ENCODE measurements at places on chromosomes 5 and 9. TPM values are rescaled to one million over a fixed set of nuclear protein-coding genes. Genes with fewer than 3 reads are reported as not detected.

DNA sequence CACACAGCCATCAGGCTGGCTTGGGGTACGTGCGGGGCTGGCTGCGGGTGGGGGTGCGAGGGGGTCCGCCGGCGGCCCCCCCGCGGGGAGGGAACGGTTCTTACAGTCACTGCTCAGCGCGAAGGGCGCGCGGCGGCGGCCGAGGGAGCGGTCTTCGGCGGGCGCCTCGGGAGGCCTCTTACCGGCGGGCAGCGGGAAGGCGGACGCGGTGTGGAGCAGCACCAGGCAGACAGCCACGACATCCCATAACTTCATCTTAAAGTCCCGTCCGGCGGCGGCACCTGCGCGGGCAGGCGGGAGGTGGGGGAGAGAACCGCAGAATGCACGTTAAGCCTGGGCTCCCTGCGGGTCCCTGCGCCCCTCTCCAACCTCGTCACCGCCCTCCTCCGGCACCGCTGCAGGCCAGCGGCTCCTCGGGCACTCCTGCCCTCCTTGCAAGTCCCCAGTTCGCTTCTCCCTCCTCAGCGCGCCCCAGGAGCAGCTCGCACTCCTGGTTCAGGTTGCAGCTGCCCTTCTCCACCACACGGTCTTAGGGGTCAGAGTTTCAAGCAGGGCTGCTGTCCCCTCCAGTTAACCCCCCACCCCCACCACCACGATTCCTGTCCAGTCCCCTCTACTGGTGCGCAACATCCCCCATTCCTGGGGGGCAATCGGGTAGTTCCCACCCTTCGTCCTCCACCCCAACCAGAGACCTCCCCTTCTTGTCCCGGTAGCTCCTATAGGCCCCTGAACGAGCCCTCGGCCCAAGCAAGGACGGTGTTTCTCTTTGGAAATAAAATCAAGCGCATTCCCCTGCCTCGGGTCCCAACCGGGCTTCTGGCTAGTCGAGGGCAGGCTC is 5.1 kb downstream of the GDNF start:
- no peak for DNase-seq

DNA sequence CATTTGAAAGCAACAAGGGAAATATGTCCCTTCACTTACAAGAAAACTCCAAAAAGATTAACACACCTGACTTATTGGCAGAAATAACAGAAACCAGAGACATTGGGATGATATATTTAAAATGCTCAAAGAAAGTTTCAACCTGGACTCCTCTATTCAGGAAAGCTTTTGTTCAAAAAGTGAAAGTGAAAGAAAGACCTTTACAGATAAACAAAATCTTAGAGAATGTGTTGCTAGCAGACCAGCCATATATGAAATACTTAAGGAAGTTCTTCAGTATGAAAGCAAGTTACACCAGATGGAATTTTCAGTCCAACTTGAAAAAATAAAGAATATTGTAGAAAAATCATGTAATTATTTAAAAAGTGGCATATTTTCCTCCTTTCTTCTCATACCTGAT is 1075.1 kb downstream of the NR2F1-AS1 start:
- DNase-seq: no peak

DNA sequence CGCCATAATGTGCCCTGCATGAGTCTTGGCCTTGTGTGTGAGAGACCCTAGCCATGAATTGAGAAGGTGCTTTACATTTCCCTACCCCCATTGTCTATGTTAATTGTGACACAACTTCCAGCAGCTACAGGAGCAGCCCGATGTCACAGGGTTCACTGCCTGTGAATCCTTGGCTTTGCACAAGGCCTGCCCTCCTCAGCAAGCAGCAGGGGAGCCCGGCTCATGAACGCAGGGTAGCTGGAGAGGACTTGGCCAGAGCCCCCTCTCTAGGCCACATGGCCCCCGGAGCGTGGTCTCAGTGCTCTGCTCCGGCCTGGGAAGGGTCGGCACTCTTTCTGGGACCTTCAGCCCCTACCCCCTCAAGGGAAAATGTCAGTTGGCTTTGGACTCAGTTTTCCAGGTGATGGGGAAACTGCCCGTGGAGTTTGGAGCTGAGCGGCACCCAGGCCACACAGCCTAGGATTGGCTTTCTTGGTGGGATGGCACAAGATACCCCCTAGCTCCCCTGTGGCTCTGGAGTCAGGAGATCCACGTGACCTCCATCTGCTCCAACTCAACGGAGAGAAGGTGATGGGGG is 160.8 kb downstream of the DAB2IP start:
- no peak for DNase-seq

DNA sequence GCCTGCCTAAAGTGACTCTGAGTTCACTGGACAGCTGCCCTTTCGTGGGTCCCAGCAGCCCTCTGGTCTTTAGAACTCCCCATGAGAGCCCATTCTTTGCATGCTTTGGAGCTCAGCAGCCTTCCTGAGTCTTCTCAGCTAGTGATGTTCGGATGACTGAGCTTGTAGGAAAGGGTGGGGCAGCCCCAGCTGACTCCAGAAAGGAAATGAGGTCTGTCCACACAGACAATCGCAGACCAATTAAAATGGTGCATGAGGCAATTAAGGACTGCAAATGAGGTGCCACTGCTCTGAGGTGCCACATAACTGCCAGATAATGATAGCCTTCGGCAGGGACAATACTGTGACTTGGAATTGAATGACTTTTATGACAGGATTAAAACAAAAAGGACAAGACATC is 25.4 kb upstream of the TOMM5 start:
- no peak for DNase-seq

- DNase-seq: no peak
Measured at GRCh38 chr5:31952067-31952466, 222.1 kb downstream of the GOLPH3 start.

- no peak for DNase-seq
Measured at GRCh38 chr9:91382298-91382697, 20.6 kb upstream of the AUH start.

DNA sequence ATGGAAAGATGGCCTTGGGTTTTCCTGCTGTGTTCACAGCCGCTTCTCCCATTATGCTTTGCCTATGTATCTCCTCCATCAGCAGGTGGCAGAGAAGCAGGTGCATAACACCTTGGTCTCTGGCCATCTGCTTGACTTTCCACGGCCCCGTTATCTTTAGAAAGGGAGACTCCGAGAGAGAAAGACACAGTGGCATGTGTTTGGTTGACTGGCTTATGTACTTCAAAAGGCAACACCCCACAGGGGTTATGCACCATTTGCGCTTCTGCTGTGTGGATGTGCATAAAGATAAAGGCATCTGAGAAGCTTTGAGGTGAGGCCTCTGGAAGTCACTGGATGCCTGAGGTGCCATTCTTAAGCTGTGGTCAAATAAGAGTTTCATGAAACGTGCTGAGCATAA is 138.4 kb downstream of the EGFLAM start:
- DNase-seq: no peak

DNA sequence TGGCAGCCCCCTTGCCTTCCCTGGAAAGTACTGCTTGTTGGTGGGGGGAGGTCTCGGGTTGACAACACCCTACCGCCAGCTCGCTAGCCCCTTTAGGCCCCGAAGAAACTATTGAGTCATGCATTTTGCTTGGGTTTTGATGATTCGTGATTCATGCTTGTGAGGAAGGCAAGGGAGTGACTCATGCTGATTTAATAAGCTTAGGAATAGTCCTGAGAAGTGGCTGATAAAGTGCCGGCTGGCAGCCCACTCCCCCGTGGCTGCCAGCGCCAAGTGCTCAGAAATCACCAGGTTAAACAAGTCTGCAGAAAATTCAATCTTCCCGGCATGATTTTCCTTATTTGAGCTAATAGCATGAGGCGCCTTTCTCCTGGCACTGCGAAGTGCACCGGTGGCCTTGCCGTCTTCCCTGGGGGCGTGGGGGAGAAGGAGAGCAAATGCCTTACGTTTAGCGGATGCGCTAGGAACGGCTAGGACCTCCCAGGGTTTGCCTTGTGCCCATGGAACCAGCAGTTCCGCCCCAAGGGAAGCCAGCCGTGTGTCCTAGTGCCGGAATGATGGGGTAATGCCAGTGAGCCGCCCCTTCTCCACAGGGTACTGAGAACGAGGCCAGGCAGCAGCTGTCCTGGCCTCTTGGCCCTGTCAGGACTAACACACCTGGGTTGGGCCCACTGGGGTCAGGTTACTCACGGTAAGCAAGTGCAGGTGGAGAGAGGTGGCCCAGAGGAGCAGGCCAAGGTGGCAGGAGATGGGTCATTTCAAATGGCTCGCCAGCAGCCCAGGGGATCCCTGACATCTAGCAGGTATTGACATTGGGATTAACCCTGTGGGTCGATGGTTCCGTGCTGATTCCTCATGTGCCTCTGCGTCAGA is 151.9 kb downstream of the MACROH2A1 start:
- no peak for DNase-seq

DNA sequence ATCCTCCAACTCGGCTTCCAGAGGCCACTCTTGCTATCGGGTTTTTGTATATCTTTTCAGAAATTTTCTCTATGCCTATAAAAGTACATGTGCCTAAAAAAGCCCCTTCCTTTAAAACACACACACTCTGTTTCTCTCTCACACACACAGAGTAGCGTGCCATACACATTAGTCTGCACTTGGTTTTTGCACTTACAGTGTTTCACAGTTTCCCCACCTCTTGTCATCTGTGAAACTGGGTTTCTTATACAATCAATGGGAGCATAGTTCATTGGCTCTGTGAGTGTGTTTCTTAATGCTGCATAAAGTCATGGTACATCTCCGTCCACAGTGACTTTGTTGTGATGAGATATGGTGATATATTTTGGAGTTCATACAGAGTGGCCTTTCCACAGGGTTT is 664 bp upstream of the IGFBPL1 start:
- no peak for DNase-seq

DNA sequence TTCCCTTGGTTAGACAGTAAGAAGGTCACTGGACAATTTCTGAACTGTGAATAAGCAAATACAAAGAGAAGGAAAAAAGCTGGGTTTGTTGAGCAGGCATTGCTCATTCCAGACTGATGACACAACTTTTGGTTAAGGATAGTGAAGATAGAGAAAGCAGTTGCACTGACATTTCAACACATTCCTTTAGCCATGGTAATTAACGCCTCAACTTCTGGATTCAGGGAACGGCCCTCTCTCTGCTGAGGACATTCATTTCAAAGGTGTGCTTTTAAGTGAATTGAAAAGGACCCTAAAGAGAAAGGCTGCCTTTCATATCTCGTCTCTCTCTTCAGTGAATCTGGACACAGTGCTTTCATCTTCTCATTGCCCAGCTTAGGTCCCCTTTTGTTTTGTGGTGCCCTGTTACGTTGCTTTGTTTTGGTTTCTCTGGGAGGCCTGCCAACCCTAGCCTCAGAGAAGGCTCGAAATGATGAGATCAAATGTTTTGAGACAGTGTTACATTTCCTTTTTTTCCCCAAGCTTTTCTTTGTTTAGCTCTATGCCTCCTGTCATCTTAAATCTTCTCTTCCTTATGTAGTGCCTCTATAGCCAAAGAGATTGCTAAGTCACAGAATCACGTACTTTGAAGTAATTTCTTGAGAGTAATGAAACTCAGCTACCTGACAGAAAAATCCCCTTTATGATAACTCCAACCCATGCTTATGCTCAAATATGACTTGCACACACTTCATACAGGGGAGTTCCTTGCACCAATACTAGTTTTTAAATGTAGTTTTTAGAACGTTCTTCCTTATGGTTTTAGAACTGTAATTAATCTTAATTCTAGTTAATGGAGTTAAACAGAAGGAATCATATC is 94.4 kb upstream of the IFNE start:
- DNase-seq: no peak

DNA sequence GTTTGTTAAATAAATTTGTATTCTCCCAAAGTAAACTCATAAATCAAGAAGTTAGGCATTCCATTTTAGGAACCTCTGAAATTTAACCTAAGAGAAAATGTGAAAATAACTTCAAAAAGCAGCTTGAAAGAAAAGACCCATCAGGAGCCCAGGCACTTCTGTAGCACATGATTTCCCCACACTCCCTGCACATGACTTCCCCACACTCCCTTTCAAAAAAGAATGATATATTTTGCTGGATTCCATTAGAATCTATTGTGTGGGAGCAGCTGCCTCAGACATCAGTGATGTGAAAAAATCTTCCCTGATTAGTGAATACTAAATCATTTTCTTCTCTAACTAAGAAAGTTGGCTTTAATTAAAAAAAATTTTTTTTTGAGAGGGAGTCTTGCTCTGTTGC is 83.3 kb downstream of the GLDC start:
- no peak for DNase-seq

- DNase-seq: peak; percentile 91
Measured at GRCh38 chr9:23826120-23826629, at the start of gene ELAVL2. Gene ELAVL2, minus strand, starts transcription at chr9:23826240. Its CDS starts 64,006 bp downstream, at chr9:23762234.

- no peak for DNase-seq
Measured at GRCh38 chr5:89168766-89169165, 285.8 kb upstream of the MEF2C start.

DNA sequence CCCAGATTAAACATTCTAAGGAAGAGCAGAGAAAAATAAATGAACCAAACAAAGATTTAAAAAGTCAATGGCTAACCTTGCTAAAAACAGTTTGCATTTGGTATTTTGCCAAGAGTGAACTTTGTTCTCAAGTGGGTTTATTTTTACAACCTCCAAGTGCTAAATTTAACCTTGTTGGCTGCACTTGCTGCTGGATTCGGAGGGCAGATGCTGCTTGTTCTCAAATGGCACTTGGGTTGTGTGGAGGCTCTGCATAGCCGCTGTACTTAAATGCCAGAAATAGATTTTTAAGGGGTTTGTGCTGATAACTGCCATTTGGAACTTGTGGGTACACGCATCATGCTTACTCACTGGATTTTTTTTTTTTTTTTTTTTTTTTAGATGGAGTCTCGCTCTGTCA is 13.3 kb upstream of the SPATA24 start:
- DNase-seq: no peak

- DNase-seq: no peak
Measured at GRCh38 chr5:101284736-101285375, 381.8 kb upstream of the ST8SIA4 start.

Gene TTF1
- polyA plus RNA-seq: 19.7 TPM

Gene PAXX
- 22.4 TPM for polyA plus RNA-seq

Gene FBP2
- 0.11 TPM for polyA plus RNA-seq

Gene OXCT1
- polyA plus RNA-seq: 51.7 TPM

Gene MTAP
- 44.6 TPM for polyA plus RNA-seq

Gene C9orf50
- 0.91 TPM for polyA plus RNA-seq

Gene SPATA31C2
- 0.68 TPM for polyA plus RNA-seq

Gene SPINK6
- not detected for polyA plus RNA-seq

Measured in left renal cortex interstitium (tissue), 4 donors.